ENCODE measurements at places on chromosomes 1 and 21. TPM values are rescaled to one million over a fixed set of nuclear protein-coding genes. Genes with fewer than 3 reads are reported as not detected.

Gene ASAP3
- 51.4 TPM for total RNA-seq

Gene TFAP2E
- total RNA-seq, result not detected

Gene CENPF
- 3.5 TPM for total RNA-seq

Gene EDN2
- not detected for total RNA-seq

Gene ANP32E
- 9.2 TPM for total RNA-seq

Gene DEPDC1
- total RNA-seq, result 0.81 TPM

Gene CYP4Z1
- total RNA-seq, result 0.10 TPM

Gene USH2A
- not detected for total RNA-seq

Gene AMPD1
- total RNA-seq, result not detected

Gene NOS1AP
- 0.59 TPM for total RNA-seq

Gene RAP1GAP
- total RNA-seq, result 0.29 TPM

Gene RGS18
- total RNA-seq, result not detected

Gene A3GALT2
- not detected for total RNA-seq

Gene TIAM1
- total RNA-seq, result 20.1 TPM

Gene PLOD1
- total RNA-seq, result 469 TPM

Gene SPRR1A
- not detected for total RNA-seq

Gene FNDC10
- total RNA-seq, result 12.5 TPM

Gene HUNK
- not detected for total RNA-seq

Gene CYYR1
- total RNA-seq, result 0.12 TPM

Gene ST6GALNAC3
- total RNA-seq, result 0.88 TPM

Gene DNAJC28
- 3.2 TPM for total RNA-seq

Gene TAL1
- total RNA-seq, result 0.25 TPM
